ENCODE measurements at places on chromosomes 4 and X.

- DNase-seq: peak; percentile 54
Observed at GRCh38 chr4:55173580-55173979, 48.2 kb upstream of the KDR start.

DNA sequence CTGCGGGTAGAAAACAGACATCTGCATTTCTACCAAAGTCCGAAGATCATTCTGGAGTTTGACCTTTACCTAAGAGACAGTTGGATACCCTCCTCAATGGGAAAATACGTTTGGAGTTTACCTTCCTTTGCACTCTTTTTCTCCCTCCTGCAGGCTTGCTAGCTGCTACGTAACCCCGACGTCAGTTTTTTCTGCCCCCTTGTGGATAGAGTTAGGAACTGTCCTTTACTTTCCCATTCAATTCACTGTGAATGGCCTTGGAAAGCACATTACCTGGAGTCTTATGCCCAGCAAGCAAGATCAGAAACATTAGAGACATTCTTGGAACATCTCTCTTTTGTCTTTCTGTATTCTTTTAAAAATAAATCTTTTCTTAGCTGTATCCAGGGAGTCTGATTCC, 250.7 kb downstream of the NAP1L3 start:
- DNase-seq: no peak

DNA sequence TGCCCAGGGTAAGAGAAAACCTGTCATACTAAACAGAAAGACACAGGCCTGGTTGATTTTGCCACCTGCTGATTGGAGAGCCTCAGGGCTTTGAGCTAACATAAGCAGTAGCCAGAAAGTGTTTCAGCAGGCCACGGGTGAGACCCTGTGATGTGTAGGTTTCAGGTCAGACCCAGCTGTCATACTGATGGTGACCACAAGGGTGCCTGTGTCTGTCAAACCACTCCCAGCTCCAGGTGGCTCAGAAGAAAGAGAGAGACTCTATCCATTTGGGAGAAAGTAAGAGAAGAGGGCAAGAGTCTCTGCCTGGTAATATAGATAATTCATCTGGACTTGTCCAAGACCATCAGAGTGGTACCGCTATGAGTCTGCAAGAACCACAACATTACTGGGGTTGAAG, 72.8 kb upstream of the NLRP2B start:
- no peak for DNase-seq

GRCh38 chr4:94536649-94537469, 85.1 kb downstream of the PDLIM5 start:
- DNase-seq: no peak

DNA sequence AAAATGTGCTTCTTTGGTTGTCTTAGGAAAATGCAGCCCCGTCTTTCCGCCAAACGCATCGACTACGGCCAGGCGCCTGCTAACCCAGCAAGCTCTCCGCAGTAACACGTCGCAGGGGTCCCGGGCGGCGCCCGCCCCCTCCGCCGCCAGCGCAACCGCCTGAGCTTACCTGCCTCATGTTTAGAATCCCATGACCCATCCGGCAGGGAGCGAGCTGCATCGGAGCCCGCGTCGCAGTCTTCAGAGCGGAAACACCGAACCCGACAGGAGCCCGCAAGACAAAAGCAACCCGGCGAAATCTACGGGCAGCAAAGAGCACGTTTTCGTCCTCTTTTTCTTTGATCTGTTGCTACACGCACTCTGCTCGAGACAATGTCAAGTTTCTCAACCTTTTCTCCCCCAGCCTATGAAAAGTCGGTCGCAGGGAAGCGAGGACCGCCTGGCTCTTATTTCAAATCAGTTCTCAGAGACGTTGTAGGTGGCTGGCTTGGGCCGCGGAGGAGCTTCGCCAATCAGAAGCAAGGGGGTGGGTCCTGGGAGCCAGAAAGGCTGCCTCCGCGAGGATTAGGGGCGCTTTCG, at the start of gene MID1:
Gene MID1, minus strand, starts transcription at position 465 of the 579 bp plus-strand sequence. CDS start 53,038 bp downstream, outside the sequence.
- DNase-seq: peak; percentile 89

- no peak for DNase-seq
Observed at GRCh38 chr4:188904617-188905016, 765.4 kb downstream of the TRIML1 start.

- no peak for DNase-seq
Observed at GRCh38 chr4:124918559-124919122, 206.1 kb upstream of the ANKRD50 start.

- DNase-seq: peak; percentile 15
Observed at GRCh38 chr4:28490669-28491068, 1630.0 kb downstream of the STIM2 start.

DNA sequence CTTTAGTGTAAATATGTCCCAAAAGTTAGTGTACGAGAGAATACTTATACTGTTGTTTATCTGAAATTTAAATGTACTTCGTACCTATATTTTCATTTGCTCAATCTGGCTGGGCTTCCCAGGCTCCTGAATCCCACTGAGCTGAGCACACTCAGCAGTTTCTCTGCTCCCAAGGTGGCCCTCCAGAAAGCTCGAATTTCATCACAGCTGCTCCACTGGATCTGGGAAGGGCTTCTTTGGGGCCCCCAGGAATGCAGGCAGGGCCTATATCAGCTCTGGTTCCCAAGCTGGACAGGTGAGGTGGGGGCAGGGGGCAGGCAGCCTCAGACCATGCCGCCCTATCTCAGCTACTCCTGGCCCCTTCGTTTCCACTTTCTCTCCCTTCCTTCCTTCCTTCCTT, 1.5 kb upstream of the FATE1 start:
- no peak for DNase-seq

DNA sequence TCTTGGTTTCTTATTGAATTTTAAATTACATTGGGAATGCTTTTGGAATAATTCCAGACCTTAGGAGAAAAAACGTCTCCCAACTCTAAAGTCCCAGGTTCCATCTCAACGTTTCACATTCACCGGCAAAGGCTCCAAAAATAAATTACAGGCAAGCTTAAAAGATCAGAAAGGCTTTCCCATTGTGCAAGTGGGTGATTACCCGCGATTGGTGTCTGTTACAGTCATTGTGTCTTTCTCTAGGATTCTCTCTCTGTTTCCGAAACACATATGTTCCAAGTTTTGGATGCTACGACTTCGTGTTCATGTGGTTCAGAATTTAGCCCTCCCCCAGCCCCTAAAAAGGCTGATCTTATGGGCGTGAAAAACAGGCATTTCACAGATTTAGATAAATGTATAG, 41.8 kb downstream of the PALLD start:
- DNase-seq: no peak

DNA sequence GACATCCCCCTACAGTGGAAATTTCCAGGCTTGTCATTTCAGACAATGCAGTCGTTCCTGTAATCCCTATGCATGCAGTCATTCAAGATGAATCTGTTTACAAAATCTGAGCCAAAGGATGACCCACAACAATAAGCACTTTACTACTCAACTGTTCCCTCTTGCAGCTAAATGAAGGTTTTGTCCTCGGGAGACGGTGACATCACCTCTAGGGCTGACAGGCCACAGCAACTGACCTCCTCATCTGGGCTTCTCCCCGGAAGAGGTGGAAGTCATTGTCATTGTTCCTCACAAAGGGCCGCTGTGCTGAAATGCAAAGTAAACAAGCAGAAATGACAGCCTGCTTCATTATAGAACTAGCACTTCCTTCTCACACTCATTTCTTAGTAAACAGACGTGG, 29.2 kb downstream of the CLRN2 start:
- DNase-seq: peak; percentile 37

DNA sequence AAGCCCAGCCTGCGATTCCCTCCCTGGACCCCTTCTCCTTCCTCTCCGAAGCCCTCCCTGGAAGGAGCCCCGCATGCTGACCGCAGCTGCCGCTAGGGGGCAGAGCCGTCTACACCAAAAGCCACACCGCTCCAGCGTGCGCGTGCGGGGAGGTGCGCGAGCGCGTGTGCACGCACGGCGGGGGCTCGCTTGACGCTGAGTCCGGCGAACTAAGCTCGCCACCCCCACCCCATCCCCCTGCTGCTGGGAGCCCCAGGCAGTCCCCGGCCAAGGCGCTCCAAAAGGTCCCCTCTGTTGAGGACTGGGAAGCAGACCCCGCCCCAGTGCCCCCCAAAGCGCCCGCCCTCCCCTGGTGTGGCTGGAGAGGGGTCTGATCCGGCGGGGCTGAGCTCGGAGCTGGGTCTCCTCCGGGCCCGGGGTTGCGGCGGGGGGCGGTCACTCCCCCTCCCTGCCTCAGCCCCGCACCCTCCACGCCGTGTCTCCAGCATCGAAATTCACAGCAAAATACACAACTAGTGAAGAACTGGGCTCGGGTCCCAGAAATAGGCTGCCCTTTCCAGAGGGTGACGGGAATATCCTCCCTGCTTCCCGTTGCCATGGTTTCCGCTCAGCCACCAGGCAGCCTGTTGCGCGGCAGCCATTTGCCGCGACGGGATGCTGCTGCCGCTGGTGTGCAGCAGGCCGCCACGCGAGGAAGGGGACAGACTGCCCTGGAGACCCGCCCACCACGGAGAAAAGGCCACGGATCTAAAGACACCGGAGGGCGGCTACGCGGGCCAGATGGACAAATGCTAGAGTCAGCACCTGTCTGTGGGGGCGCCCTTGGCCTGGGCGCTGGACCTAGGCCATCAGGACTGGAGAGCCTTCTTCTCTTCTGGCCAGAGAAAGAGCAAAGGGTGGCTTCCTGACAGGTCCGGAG, 11.2 kb upstream of the CCNQ start:
- DNase-seq: peak; percentile 45

GRCh38 chrX:22246620-22247019, 26.1 kb upstream of the CBLL2 start:
- DNase-seq: peak; percentile 41

DNA sequence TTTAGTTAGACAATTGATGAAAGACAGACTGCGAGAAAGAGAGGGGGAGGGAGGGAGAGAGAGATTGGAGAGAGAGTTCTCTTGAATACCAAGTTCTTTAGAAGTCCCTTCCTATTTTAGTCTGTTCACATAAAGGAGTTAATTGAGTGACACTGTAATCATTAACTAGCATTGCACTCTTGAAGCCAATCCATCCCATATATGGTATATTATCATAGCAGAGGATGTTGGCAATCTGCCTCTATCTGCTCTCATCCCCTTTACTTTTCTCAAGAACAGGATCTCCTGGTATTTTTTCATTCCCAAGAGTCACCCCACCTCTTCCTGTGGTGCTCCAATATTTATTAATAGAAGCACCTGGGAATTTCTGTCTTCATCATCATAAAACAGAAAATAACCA, 959.6 kb upstream of the NDST4 start:
- DNase-seq: no peak

DNA sequence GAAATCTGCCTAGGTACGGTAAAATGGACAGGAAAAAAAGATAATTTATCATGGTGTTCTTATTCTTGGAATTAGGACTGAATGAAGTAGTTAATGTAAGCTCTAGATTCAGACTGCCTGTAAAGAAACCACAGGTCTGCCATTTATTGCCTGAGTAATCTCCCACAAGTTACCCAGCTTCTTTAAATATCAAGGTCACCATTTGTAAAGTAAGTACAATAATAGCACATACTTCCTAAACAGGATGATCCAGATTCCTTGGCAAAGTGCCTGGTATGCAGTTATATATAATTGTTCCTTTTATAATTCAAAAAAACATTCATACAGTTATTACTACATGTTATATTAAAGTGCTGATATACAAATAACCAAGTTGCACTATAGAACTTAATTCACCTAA, 368.6 kb downstream of the HNRNPD start:
- DNase-seq: no peak

- no peak for DNase-seq
Observed at GRCh38 chr4:177109769-177110168, 199.9 kb upstream of the NEIL3 start.

DNA sequence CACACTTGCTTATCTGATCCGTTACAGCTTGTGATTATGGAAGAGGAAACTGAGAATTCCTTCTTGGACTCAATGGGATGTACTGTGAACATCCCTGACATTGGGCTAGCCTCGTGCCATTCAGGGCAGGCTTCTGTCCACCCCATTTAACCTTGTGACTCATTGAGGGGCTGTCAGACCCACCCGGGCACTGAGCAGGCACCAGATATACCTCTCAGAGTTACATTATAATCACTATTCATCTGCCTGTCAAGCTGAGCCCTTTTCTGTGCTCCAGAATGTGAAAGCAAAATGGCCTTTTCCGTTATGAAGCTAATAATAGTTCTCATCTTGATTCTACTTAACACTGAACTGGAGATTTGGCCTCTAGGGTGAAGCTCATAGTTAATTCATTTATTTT, 170.6 kb upstream of the SCML1 start:
- DNase-seq: no peak

DNA sequence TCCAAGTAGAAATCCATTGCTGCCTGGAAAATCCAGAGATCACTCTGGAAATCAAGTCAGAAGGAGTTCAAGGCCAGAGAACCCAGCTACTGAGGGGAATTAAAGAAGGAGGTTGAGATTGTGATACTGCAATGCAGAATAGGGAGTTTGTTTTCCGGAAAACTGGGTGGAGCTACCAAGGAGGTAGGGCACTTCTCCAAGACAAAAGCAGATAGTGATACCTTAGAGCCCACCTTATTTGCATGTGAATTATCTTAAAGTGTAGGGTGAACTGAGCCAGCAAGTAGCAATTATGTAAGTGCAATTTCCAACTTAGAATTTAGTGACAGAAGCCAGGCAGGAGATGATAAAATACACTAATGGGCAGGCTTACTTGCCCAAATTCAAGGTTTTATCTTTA, 178.9 kb downstream of the MID1 start:
- no peak for DNase-seq
